Glomerular endothelial cell (primary cell): ENCODE measurements at places on chromosomes 11 and 22.

- no peak for DNase-seq
Measured at GRCh38 chr11:45089676-45090499, 56.6 kb upstream of the PRDM11 start.

DNA sequence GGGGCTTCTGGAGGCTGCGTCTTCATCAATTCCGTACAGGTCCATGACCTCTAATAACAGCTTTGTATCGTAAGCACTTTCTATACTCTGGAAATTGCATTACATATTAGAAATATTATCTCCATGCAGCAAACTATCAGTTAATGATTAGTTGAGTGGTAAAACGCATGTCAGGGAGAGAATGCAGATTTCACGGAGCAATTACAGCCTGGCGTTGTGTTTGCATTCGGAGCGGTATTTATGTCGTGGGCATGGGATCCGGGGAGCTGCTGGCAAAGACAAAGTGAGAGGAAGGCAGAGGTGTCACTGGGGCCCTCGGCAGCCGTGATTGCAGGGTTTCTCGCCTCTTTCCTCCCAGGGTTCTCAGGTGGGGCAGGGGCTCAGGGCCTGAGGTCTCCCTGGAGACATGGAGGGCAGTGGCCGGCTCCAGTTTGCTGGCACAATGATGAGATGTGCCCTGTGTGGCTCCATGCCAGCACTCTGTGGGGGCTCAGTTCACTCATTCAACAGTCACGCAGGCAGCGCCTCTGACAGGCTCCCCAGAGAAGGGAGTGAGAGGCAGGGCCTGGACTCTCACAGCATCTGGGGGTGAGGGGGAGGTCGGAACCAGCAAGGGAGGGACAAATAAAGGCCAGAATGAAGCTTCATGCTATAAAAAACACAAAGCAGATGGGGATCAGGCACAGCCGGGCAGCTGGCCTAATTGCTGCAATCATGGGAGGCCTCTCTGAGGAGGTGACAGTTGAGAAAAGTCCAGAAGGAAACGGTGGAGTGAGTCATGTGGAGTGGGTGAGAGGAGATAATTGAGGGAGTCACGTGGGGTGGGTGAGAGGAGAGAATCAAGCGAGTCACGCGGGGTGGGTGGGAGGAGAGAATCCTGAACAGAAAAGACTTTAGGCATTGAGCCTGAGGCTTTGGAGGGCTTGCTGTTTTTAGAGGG is 1002.7 kb downstream of the BRD1 start:
- DNase-seq: no peak

DNA sequence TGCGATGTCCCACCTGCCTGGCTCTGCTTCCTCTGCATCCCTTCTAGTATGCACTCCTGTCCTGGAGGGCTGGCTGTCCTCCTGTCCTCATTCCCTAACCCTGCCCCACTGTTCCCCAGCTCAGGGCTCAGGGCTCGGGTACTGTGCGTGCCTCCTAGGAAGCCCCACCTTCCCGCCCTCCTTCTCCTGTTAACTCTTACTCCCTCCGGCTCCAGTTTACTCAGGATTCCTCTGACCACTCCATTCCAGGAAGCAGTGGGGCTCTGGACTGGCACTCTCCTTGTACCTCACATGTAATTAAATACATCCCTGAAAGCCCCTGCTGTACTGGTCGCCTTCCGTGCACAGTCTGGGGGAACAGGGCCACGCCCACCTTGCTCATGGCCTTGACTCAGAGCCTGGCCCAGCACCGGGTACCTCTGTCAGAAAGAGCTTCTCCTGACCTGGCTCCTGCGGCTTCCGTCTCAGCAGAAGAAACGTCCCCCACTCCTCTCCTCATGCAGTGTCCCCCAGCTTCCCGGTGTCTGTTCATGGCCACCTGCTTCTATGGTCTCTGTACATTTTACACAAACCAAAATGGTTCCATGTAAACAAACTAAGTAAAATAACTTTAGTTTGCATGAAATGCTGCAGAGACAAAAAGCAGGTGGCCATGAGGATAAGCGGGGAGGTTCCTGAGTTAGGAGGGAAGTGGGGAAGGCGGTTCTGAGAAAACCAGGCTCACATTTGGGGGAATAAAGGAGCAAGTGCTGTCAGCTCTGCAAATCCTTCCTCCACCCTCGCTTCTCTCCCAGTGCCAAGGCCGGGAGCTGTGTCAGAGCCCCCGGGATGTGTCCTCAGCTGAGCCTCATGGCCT is 445.9 kb downstream of the BRD1 start:
- no peak for DNase-seq

- DNase-seq: no peak
Measured at GRCh38 chr11:35593143-35593542, 25.1 kb upstream of the FJX1 start.

GRCh38 chr11:35011389-35011788 is 95.0 kb downstream of the PDHX start:
- DNase-seq: no peak

DNA sequence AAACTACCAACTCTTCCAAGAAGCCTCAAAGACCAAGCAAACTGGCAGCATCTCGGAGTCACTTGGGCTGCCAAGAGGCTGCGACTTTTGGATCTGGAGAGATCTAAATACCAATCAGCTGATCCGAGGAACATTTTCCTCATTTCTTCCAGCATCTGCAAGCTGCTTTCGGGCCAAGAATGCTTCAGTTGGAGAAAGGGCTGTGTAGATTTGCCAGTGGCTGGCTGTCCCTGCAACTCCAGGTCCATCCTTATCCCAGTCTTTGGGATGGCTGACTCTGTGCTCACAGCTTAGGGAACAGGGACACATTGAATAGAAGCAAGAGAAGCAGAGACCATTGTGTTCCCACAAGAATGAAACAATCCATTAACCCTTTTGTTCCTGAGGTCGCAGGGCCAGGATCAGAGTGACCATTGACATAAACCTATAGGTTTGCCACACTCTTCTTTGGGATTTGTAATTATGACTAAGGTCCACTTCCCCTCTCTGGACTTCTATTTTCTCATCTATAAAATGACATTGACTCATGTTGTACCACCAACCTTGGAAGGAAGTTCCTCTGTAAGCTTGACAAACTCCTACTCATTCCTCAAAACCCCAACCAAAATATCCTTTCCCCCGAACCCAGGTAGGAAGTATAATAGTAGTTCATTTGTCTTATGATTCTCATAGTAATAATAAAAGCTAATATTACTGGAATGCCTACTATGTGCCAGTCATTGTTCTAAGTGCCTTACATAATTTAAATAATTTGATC is 340.8 kb downstream of the MN1 start:
- no peak for DNase-seq

GRCh38 chr11:118894192-118894591 is 10.5 kb downstream of the CXCR5 start:
- no peak for DNase-seq

DNA sequence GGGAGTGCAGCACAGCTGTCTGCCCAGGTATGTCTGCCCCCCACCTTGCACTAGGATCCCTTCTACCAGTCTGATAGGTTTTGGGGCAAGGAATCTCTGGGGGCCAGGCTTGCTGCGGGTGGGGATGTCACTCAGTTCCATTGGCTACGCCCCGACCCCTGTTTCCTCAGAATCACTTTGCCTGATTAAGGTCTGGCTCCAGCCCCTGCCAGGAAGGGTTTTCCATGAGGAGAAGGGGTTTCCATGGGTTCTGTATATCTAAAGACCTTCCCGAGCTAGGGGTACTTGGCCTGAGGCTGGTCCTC is 14.0 kb downstream of the OTOG start:
- no peak for DNase-seq

DNA sequence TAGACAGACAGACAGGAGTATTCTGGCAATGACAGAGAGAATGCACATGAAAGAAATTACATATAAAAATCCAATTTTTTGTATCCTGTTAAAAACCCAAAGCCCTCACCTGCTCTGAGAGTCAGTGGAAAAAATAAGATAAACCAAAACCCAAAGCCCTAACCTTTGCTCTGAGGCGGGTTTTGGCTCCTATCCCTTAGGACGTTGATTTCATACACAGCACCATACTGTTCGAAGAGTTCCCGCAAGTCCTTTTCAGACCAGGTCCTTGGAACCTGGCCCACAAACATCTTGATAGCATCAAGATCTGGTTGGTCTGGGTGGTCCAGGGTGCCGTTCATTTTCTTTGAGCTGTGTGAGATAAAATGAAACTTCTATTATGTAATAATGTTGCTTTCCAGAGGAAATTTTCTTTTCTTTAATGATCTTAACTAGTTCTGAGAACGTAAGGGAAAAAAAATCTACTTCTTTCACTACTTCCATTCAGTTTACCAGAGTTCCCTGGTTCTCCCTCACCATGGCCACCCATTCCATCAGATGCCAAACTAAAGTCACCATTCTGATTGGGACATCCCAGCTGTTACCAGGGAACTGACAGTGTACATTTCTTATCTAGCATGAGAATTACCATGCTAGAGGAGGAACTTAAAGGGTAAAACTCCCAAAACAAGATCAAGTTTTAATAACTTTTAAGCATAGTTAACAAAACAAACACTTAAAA is 39.9 kb upstream of the RAPSN start:
- no peak for DNase-seq

DNA sequence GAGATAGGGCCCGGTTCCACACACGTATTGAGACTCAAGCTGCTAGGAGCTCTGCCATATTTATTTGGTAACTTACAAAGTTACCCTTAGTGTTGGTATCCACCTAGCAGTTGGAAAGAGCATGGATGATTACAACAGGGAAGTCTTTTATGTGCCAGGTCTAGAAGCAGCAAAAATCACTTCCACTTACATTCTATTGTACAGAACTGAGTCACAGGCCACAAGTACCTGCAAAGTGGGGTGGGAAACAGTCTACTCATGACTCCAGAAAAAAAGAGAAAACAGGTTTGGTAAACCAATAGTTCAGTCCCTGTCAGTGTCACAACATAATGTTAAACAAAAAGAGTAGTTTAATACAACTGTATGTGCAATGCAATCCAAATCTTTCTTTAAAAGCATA is 279.6 kb upstream of the PITPNB start:
- DNase-seq: no peak

- no peak for DNase-seq
Measured at GRCh38 chr11:10413268-10413667, 41.8 kb upstream of the AMPD3 start.

DNA sequence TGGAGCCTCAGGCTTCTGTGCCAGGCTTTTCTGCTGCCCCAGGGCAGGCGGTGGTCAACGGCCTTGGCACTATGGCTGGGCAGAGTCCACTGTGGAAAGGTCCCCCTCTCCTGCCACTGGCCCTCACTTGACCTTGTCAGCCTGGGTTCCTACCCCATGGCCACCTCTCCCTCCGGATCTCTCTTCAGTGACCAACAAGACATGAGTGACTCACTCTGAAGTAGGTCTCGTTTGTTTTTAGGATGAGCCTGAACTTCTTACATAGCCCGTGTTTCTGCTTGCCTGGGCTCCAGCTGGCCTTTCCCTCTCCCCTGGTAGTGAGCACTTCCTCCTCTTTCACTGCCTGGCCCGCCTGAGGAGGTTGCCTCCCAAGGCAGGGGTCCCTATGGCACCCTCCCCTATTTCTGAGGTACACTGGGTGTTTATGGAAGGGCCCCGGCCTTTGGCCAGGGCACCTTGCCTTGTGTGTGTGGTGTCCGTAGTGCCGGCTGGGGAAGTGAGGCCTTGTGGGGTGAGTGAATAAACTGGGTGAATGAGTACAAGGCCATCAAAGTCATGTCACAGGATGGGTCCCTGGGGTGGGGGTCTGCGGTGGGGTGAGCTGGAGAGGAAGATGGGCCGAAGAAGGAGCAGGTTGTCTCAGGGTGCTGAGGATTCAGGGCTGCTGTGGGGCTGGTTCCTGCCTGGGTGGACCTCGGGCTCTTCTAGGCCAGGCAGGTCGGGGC is 5.0 kb downstream of the SHANK3 start:
- DNase-seq: no peak

GRCh38 chr22:29679316-29679715 is 40.5 kb upstream of the CABP7 start:
- no peak for DNase-seq

DNA sequence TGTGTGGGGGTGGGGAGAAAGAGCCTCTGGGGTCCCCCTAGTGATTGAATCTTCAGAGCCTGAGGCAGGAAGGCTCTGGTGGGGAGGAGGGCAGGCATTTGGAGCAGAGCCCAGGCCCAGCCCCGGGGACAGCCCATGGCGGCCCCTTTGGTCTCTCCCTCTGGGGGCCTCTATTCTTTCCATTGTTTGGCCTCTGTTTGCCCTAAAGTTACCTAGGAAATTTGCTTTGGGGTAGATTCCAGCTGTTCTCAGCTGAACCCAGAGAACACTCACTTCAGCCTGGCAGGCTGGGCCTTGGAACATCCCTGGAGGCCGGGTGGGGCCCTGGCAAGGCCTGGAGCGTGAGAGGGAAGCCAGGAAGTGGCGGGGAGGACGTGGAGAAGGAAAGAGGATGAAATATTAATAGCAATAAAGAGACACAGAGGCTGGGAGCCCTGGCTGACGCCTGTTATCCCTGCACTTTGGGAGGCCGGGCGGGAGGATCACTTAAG is 22.9 kb upstream of the A4GALT start:
- DNase-seq: no peak

DNA sequence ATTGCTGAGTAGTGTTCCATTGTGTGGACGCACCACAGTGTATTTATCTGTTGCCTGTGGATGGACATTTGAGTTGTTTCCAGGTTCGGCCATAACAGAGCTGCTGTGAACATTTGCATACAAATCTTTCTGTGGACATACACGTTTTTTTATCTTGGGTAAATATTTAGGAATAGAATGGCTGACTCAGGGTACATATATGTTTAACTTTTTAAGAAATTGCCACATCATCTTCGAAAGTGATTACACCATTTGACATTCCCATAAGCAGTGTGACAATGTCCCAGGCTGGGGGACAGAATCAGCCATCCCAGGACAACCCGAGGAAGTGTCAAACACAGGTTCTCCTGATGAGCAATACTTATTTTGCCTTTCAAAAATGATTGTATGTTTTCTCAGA is 87.9 kb downstream of the OSBP2 start:
- no peak for DNase-seq

DNA sequence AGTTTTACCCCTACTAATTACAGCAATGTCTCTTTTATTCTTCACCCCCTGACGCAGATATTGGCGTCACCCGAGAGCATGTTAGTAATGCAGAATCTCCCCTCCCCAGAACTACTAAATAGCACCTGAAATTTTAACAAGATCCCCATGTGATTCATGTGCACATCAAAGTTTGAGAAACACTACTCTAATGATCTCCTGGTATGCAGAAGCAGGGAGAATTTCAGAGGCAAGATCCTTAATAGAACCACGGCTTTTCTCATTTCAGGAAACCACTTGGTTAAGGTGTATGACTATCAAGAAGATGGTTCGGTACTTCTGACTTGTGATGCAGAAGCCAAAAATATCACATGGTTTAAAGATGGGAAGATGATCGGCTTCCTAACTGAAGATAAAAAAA is 5.3 kb downstream of the CD3G start:
- no peak for DNase-seq

GRCh38 chr11:131979364-131979763 is 608.9 kb downstream of the NTM start:
- no peak for DNase-seq

DNA sequence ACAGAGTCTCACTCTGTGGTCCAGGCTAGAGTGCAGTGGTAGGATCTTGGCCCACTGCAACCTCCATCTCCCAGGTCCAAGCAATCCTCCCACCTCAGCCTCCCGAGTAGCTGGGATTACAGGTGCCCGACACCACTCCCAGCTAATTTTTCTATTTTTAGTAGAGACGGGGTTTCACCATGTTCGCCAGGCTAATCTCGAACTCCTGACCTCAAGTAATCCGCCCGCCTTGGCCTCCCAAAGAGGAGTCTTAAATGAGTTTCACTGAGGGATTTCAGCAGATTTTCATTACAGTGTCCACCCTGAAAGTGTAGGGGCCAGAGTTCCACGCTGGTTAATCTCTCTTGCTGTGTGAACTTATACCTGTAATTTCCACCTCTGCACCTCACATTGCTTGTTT is 412 bp upstream of the RPS3 start:
- no peak for DNase-seq
